ENCODE measurements at places on chromosomes 11 and 22. TPM values are rescaled to one million over a fixed set of nuclear protein-coding genes. Genes with fewer than 3 reads are reported as not detected.

NAP1L4 gene
- total RNA-seq: 97.7 TPM

CD82 gene
- 36.7 TPM for total RNA-seq

TRIM49 gene
- not detected for total RNA-seq

CD6 gene
- total RNA-seq: not detected

FOSL1 gene
- 9.8 TPM for total RNA-seq

FIBIN gene
- total RNA-seq: 28.8 TPM

P4HA3 gene
- 39.1 TPM for total RNA-seq

PDXP gene
- 14.0 TPM for total RNA-seq

CABP2 gene
- total RNA-seq: not detected

ANO5 gene
- total RNA-seq: 2.1 TPM

MRGPRF gene
- total RNA-seq: 65.7 TPM

TUBA8 gene
- total RNA-seq: 0.72 TPM

SERHL2 gene
- total RNA-seq: 2.5 TPM

ANO9 gene
- not detected for total RNA-seq

C11orf24 gene
- total RNA-seq: 64.8 TPM

MS4A7 gene
- not detected for total RNA-seq

EFCAB6 gene
- 1.6 TPM for total RNA-seq

CCDC73 gene
- total RNA-seq: not detected

SEC14L2 gene
- total RNA-seq: 15.9 TPM

PANX3 gene
- total RNA-seq: not detected

SMC1B gene
- not detected for total RNA-seq

PLEKHB1 gene
- total RNA-seq: 2.5 TPM

GLB1L3 gene
- not detected for total RNA-seq

IFITM10 gene
- total RNA-seq: 1.9 TPM

SCN4B gene
- total RNA-seq: 0.07 TPM

MS4A3 gene
- total RNA-seq: not detected

GPHA2 gene
- not detected for total RNA-seq

SMTNL1 gene
- not detected for total RNA-seq

All from smooth muscle cell of the pulmonary artery (primary cell).